ENCODE measurements at places on chromosomes 7 and 10.

DNA sequence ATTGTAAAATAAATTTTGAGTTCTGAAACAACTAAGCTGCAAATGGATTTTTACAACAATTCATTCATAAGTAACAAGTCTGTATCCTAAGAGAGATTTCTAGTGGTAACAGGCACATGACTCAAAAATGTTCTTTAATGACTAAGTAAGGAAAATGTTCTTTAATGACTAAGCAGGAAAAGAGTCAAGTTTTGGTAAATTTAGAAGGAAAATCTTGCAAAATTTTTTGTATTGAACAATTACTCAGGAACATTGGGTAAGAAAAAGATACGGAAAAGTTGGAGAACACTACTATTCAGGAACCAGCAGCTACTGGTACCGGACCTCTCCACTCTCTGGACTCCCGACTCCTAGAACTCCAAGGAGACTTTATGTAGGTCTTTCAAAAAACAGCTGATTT is 33.5 kb downstream of the HYCC1 start:
- DNase-seq: no peak

DNA sequence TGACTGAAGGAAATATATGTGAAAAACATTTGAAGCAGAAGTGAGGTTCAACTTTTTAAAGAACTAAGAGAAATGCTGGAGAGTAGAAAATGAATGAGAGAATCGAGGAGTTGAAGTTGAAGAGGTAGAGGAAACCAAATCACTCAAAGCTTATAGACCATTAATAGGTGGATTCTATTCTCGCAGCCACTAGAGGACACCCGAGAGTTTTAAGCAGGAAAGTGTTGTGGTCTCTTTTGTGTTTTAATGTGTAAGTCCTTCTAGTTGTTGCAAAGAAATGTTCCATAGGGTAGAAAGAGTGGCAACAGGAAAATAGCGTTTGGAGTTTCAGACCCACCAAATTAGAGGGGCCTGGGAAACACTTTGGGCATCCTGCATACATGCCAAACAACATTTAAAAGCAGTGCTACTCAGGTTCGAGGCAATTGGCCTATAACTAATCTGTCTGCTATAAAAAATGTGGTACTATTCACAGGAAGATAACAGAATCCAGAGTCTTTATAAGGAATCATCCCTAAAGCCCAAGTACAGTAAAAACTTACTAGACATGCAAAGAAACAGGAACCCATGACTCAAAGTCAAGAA is 75.3 kb upstream of the TAS2R16 start:
- DNase-seq: no peak

- DNase-seq: no peak
Observed at GRCh38 chr7:152365982-152366603, 69.7 kb downstream of the KMT2C start.

- DNase-seq: no peak
Observed at GRCh38 chr10:18699849-18700840, 40.9 kb downstream of the ARL5B start.

- DNase-seq: no peak
Observed at GRCh38 chr7:30403477-30403876, 75.1 kb downstream of the NOD1 start.

- DNase-seq: no peak
Observed at GRCh38 chr10:60042914-60043313, 136.6 kb upstream of the CCDC6 start.

DNA sequence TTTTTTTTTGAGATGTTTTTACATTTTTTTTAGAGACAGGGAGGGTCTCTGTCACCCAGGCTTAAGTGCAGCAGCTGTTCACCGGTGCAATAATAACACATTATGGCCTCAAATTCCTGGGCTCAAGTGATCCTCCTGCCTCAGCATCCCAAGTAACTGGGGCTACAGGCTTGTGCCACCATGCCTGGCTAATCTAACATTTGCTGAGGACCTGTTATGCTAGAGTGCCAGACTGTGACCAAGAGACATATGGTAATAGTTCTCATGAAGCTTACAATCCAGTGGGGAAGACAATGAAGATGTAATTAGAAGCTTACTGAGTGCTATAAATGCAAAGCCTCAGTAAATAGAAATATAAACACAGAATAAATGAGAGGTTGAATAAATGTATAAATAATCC is 17.6 kb upstream of the ORC5 start:
- DNase-seq: no peak

DNA sequence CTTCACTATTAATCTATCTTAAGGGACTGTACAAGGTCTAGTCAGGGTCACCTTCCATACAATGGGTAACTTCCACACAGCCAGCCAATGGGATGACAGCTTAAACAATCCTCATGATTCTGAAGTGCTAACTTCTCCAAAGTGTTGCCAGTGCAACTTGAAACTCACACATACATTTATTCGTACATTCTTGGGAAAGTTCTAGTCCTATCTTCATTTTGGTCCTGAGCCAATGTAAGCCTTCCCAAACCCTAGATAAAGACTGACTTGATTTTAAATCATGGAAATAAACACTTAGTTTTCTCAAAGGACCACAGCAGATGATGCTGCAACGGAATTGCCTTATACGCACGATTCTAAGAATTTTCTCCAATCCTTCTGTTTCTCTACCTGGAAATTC is 117.5 kb upstream of the COL1A2 start:
- DNase-seq: no peak

DNA sequence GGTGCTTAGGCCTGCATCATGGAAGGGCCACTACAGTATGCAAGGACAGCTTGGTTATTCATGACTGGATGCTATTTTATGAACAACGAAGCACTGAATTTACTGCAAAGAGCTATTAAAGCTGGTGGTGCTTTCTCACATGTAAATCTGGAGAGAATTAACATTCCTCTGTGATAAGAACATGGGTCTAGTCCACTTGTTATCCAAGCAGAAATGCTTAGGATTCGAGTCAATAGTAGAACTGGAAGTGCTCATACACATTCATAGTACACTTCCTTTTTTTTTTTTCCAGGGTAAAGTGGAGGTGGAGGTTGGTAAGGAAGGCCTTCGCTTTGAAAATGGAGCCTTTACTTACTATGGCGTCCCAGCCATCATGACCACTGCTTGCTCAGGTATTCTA is 35.0 kb downstream of the CNNM1 start:
- DNase-seq: no peak

GRCh38 chr7:50068850-50069551 is 24.0 kb downstream of the ZPBP start:
- no peak for DNase-seq

GRCh38 chr10:133106516-133106915 is 18.8 kb downstream of the ADGRA1 start:
- no peak for DNase-seq

GRCh38 chr7:27739301-27739908 is 557 bp upstream of the TAX1BP1 start:
- DNase-seq: no peak

- DNase-seq: no peak
Observed at GRCh38 chr10:66455304-66455703, 470.5 kb upstream of the LRRTM3 start.

- DNase-seq: no peak
Observed at GRCh38 chr10:33421789-33422462, 87.5 kb upstream of the NRP1 start.

DNA sequence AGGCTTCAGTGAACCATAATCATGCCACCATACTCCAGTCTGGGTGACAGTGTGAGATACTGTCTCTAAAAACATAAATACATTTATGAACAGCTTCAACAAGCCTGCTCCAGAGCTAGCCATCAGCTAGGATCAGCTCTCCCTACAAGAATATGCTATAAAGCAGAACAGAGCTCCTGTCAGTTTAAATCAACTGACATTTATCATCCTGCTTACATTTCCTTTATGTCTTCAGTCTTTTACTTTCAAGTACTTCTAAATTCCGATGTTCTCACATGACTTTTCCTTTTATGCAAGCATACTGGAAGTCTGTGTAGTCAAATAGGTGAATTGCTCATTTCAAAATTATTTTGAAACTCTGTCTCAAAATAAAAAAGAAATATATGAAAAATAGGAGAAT is 64.6 kb downstream of the COA1 start:
- no peak for DNase-seq
